ENCODE measurements at places on chromosomes 3 and 15.
A peak's percentile ranks its signal among the peaks of the same experiment; 100 is the strongest.

- DNase-seq, result no peak
These were observed 15.2 kb downstream of the MAGEF1 start for GRCh38 chr3:184696697-184697096.

GRCh38 chr15:65994832-65995231, 125.5 kb downstream of the RAB11A start:
- no peak for DNase-seq

DNA sequence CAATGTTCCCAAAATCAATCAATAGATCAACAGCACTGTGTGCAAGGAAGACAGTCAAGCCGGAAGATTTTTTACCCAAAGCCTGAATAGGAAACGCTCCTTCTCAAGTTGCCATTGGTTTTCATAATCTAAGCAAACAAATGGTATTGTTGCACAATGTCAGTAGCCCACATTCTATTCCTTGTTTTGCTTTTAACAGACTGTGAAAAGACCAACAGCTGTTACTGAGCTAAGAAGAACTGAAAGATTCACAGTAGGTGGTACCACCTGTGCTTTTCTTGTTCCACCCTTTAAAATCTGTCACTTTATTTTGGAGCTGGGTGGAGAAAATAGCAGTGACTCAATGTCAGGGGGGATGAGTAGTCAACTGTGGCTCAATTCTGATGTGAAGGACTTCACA, 357.5 kb upstream of the CADM2 start:
- DNase-seq, result no peak

GRCh38 chr3:16429086-16429485, 84.4 kb downstream of the RFTN1 start:
- DNase-seq, result no peak

- no peak for DNase-seq
These were observed 62.8 kb downstream of the SYNM start for GRCh38 chr15:99167640-99168039.

- no peak for DNase-seq
These were observed 546.4 kb upstream of the ZNF385D start for GRCh38 chr3:22297436-22297835.

DNA sequence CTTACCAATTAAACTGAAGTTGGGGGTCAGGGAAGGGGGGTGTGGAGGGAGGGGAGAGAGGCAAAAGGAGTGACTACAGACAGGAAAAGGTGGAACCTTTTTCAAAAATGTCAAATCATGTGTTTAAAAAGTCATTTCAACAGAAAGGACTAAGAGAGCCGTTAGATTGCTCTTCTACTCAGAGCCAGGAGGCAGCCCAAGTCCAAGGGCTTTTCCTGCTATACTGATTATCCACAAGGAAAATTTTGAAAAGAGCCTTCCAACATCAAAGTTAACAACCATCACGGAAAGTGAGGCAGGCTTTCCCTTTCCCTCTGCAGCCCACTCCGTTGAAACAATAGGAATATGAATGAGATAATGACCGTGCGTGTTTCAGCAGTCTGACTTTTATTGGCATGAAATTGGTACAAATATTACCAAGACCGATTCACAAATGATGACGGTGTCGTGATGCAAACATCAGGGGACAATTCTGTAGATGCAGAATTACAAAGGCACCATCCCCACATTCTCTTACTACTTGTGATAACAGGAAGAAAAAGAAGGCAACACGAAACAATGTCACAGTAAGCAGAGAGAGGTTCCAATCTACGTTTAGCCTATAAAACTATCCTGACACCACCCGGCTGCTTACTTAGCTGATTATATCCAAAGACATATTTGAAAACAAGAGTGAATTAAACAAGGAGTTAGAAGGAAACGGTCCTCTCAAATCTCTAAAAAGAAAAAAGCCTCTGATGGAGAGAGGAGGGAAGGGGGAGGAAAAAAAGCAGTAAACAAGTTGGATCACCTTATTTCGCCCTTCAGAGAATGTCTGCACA, 453.7 kb downstream of the FOXP1 start:
- no peak for DNase-seq

- no peak for DNase-seq
These were observed 232.3 kb downstream of the SNRPN start for GRCh38 chr15:25186906-25187645.

DNA sequence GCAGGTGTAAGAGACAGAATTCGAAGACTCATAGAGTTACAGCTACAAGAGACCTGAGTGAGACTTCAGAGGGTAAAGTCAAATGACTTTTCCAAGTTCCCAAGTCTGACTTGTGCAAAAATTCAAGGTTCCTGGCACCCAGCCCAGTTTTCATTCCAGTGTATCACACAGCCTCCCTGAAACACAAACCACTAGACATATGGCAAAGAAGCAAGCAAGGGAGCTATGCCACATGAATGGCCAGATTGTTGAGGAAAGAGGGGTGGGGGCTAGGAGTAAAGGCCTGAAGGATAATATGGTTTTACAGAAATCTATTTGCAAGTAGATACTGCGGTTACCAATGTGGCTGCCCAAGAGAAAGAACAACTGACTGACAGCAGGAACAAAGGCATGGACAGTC, 301.2 kb downstream of the MECOM start:
- DNase-seq, result no peak

- no peak for DNase-seq
These were observed 495.0 kb upstream of the ZNF385D start for GRCh38 chr3:22245811-22246583.

GRCh38 chr3:107367353-107367752, 9.9 kb upstream of the CCDC54 start:
- no peak for DNase-seq

- DNase-seq, result peak; percentile 71
These were observed 99.6 kb downstream of the VPS8 start for GRCh38 chr3:184911570-184911969.

DNA sequence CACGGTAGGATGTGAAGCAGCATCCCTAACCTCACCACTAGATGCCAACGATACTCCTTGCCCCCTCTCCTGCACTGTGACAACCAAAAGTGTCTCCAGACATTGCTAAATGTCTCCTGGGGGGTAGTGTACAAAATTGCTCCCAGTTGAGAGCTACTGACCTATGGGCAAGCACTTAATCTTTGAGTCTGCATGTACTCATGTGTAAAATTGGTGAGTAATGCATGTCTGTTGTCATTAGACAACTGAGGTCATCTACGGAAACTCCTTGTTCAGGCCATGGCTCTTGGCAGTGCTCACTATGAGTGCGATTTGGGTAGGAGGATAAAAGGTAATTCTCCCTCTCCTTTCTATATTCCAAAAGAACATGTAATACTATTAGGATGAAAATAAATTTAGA, 29.2 kb downstream of the PDHB start:
- DNase-seq, result no peak

DNA sequence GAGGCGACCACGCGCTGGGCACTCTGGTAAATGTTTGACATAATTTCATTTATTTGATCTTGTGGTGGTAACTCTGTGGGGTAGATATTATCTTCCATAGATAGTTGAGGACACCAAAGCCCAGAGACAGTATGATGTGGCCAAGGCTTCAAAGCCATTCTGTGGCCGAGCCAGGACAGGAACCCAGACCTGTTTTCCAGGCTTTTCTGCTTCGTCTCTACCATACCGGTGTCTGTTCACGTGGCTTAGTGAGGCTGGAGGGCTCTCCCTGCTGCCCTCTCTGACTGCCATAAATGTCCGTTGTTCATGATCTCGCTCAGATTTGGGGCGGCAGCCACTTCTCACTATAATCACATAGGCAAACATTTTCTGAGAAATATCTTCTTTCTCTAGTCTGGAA, 134.7 kb downstream of the PEX5L start:
- DNase-seq, result no peak

GRCh38 chr15:75450307-75451201, 936 bp downstream of the SIN3A start:
- peak; percentile 97 for DNase-seq

DNA sequence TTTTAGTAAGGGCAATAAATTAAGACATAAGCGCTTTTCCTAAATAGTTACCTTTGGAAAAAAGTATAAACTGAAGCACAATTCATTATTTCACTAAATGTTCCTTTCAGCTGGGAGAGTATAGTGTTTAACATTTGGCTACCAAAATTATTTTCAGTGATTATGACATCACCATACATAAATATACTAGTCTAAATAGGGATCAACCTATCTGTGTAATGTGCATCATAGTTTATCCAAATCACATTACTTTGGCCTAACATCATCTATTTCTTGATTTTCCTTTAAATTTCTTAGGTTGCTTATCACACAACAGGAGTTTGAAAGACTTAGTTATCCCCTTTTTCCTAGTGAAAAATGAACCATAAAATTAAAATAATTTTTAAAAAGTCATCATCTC, 738.9 kb downstream of the ROBO1 start:
- no peak for DNase-seq

DNA sequence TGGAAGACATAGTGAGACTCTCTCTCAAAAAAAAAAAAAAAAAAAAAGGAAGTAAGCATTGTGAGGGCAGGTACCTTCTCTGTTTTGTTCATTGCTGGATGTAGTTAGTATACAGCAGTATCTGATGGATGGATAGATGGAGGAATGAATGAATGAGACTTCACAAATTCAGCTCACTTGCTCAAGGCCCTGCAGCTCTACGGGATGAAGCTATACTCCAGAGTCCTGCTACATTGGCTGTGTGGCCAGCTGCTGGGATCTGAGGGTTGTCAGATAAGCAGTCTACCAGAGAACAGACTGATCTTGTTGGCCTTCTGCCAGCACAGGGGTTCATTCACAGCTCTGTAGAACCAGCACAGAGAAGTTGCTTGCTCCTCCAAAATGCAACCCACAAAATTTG, 35.0 kb downstream of the MLH1 start:
- DNase-seq, result peak; percentile 5

DNA sequence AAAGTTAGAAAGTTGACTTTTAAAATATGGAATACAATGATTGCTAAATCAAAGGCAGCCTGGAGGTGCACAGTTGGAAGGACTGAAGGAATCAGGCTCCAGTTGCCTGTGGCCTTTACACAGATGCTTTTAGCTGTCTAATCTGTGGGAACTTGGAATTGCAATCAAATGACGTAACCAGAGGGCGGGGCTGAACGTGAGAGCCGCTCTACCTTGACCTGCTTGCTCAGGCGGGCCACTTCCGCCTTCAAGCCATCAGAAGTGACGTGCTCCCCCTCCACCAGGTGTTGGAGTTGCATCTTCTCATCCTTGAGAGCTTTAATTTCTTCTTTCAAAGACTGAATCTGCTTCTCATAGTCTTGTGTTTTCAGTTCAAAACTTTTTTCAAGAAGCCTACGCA, 37.7 kb upstream of the GNB5 start:
- DNase-seq, result peak; percentile 72

DNA sequence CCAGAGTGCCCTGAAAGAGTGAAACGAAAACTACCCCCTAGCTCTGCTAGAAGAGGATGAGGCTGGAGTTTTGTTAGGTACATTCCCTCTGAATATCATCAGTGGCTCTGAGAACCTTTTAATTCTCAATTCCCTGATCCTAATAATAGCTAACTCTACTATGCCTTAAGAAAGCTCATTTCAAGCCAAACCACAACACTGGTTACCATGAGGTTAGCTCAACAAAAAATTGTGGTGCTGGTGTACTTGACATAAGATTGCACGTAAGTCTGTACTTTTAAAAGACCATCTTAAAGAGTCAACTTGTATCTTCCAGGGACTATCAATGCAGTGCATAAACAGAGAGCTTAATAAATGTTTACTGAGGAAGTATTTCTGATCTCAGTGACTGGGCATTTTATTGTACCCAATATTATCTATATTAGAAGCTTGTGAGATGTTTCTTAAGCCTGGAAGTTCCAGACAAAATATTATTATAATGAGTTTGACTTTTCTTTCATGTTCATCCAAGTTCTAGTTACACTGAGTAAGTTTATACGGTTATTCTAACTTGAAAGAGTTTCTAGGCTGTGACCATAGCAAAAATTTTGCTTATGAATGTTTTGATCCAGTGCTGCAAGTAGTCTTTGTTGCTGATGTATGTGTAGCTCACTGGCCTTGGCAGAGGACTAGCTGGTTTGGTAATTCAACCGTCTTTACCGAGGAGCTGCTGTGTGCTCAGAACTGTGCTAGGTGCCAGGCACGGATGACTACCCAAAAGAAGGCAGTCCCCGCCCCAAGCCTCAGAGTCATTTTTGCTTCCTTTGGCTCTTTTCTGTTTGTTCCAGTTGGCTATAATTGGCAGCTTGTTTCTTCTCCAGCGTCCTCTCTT, 334.4 kb upstream of the TRIM42 start:
- no peak for DNase-seq

GRCh38 chr3:146543461-146544001, 876 bp downstream of the PLSCR1 start:
- DNase-seq, result peak; percentile 54

DNA sequence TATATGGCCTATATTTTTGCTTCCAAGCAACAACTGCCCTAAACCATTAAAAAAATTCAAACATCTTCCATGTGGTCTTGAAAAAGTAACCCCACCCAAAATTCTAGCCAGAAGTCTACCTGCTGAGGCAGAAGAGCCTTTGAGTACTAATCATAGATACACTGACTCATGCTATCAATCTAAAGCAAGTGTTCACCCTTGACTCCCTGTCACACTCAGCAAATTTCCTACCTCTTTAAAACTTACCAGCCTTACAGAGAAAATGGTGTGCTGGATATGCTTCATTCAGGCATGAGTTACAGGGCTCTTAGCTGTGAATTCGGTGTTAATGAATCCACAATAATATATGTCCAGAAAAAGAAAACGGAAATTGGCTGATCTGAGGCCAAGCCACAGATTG, 373.8 kb downstream of the MAGI1 start:
- no peak for DNase-seq

GRCh38 chr3:196149831-196150301, 61.3 kb downstream of the ZDHHC19 start:
- DNase-seq, result no peak

GRCh38 chr3:123658852-123659206, 74.0 kb upstream of the HACD2 start:
- no peak for DNase-seq

DNA sequence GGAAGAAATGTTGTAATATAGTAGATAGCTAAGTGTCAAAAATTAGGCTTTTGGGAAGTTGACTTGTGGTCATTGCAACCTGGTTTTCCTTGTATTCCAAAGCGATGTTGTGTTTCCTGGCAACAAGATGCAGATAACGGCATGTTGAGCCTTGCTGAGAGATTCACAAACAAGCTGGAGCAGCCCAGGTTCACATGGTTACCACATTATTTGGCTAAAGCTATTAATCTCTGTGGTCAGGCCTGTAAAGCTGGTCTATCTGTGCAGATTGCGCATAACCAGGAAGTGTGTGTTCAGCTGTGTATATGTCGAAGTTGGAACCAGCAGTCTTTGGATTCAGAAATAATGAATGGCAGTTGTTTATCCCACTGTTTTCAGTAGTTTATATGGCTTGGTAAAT, 6.6 kb downstream of the TIPARP start:
- DNase-seq, result peak; percentile 60

GRCh38 chr15:77874063-77874462, 203.4 kb downstream of the TBC1D2B start:
- no peak for DNase-seq

- no peak for DNase-seq
These were observed 49.1 kb upstream of the TJP1 start for GRCh38 chr15:29871401-29871800.
